GM12892 (cell line): ENCODE measurements at places on chromosomes 5 and 9.

DNA sequence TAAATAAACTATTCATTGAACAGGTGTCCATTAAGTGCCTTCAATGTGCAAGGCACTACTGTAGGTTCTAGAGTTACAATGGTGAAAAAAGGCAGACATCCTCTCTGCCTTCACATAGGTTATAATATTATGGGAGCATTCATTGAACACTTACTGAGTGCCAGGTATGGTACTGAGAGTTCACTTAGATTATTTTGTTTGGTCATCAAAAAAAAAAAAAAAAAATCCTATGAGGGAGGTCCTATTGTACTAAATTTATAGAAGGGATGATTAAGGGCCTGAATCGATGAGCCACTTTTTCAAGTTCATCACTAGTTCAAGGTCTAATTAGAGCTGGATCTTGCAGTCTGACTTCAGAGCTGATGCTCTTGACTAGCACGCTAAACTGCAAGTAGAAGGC, 22.8 kb upstream of the PANK3 start:
- DNase-seq, result no peak

DNA sequence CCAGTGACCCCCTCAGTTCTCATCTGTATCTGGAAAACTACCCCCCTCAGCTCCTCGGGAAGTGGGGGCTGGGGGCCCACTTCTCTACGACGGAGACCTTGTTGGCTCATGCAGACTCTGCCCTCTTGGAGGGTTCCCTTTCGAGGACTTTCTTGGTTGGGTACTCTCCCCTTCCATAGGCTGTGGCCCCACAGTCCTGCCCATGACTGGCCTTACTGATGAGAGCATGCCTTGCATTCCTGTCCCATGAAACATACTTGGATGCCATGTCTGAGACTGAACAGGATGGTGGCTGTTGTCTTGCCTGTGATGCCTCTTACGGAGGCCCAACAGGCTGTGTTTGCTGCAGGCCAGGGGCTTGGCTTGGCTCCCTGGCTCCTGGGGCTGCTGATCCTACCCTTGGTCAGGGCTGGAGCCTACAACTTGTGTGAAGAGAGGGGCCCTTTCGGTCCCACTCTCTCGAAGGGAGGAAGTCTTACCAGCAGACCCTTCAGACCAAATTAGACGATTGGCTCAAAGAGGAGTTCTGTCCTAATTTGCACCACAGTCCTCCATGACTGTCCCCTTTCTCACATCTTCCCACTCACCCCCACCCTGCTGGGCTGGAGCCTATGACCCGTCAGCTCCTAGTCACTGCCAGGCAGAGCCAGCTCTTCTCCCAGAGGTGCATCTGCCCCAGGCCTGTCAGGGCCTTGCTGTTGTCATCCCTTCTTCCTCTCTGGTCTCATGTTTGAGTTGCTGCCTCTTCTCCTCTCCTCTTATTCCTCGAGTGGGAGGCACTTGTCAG, 109.9 kb downstream of the CACNA1B start:
- DNase-seq, result no peak

GRCh38 chr5:17854901-17855300, 220.6 kb downstream of the TAF11L14 start:
- no peak for DNase-seq

- no peak for DNase-seq
Measured at GRCh38 chr5:129125819-129126218, 31.3 kb downstream of the ISOC1 start.
